ENCODE measurements at places on chromosomes 7 and 10. TPM values are rescaled to one million over a fixed set of nuclear protein-coding genes. Genes with fewer than 3 reads are reported as not detected.

GRCh38 chr10:75779276-75779675 lies 347.9 kb downstream of the LRMDA start:
- H3K27ac ChIP-seq, result no peak overlapping the region
- DNase-seq, result no peak
- H3K27me3 ChIP-seq, result no peaks in the 10 kb centered on the region
- H3K36me3 ChIP-seq, result no peaks in the 10 kb centered on the region
- no peaks in the 10 kb centered on the region for H3K4me1 ChIP-seq

The GDI2 gene
- 299 TPM for total RNA-seq

- H3K36me3 ChIP-seq, result no peaks in the 10 kb centered on the region
- no peaks in the 10 kb centered on the region for H3K4me1 ChIP-seq
- H3K27ac ChIP-seq, result no peak overlapping the region
- DNase-seq, result no peak
Observed at GRCh38 chr7:36600869-36601530, 123.3 kb downstream of the AOAH start.

GRCh38 chr7:6508950-6509349 lies 42.3 kb downstream of the GRID2IP start:
- H3K36me3 ChIP-seq, result no peaks in the 10 kb centered on the region
- peaks cover 6% of the 10 kb centered on the region for H3K4me1 ChIP-seq
- no peak for DNase-seq
- H3K27me3 ChIP-seq, result no peaks in the 10 kb centered on the region
- no peak overlapping the region for H3K27ac ChIP-seq

GRCh38 chr7:126486806-126487205 lies 765.9 kb downstream of the GRM8 start:
- H3K4me1 ChIP-seq, result no peaks in the 10 kb centered on the region
- H3K27me3 ChIP-seq, result no peaks in the 10 kb centered on the region
- H3K36me3 ChIP-seq, result no peaks in the 10 kb centered on the region
- no peak overlapping the region for H3K27ac ChIP-seq
- H3K4me3 ChIP-seq, result no peak overlapping the region
- DNase-seq, result no peak

The SLC26A4 gene
- 0.19 TPM for total RNA-seq

DNA sequence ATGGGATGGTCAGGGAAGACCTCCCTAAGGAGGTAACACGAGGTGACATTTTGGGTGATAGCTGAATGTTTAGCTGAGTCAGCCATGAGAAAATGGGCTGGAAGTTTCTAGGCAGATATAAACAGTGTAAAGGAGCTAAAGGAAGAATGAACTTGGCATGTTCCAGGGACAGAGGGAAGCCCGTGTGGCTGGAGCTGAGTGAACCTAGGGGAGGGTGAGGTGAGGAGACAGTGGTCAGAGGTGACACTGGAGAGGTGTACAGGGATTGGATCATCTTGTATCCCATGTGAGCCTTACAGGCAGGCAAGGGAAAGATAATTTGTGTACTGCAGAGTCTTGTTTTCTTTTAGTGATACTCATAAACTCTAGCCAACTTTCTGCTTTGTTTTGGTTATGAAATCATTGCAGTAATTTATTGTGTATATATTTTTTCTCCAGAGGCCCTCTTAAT lies 1.8 kb downstream of the STARD3NL start:
- no peaks in the 10 kb centered on the region for H3K27me3 ChIP-seq
- H3K4me1 ChIP-seq, result peaks cover 4% of the 10 kb centered on the region
- H3K27ac ChIP-seq, result peak overlapping the region; percentile 47
- H3K36me3 ChIP-seq, result no peaks in the 10 kb centered on the region
- H3K4me3 ChIP-seq, result no peak overlapping the region
- DNase-seq, result no peak

The ZNF239 gene
- 2.8 TPM for total RNA-seq

DNA sequence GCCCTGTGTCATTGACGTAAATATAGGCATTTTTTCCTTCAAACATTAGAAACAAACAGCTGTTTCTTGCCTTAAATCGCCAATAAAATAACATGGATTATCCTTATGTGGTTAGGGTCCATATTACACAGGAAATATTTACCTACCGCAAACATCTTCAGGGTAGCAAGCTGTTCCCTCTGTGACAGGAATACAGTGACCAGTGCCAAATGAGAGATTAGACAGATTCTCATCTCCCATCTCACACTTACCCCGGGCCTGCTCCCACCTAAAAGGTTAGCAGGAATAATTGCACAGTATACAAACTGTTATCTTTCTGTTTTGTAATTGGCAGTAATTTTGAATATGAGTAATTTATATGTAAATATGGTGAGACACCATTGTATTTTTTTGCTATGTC lies 16.5 kb downstream of the MKI67 start:
- H3K27me3 ChIP-seq, result no peaks in the 10 kb centered on the region
- no peak overlapping the region for H3K27ac ChIP-seq
- H3K4me1 ChIP-seq, result no peaks in the 10 kb centered on the region

The CYP2E1 gene
- total RNA-seq, result 26.9 TPM

The FGF8 gene
- total RNA-seq, result not detected

DNA sequence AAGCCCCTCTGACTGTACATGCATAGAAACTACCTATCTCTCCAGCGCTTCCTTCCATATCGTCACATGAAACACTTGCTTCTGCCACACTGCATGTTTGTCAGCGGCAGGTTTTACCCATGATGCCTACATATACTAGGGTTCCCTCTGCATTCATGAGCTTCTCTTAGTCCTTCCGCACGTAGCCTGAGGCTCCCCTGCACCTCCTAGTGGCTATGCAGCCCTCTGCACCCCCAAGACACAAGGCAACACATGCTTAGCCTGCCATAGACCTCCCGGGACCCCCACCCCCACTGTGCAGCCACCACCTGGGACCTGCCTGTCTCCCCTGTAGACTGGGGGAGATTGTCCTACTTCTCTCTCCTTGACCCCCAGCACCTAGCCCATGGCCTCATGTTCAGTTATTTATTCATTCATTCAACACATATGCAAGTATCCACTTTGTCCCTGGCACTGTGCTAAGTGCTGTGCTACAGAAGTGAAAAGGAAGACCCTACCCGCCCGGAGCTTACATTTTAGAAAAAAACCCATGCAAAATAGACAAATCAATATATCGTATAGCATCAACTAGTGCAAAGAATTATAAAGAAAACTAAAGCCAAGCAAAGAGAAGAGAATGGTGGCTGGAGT lies 23.5 kb downstream of the TMEM273 start:
- no peak overlapping the region for H3K4me3 ChIP-seq
- no peak for DNase-seq

- H3K4me3 ChIP-seq, result no peak overlapping the region
- no peak for DNase-seq
- H3K27me3 ChIP-seq, result no peaks in the 10 kb centered on the region
- no peaks in the 10 kb centered on the region for H3K36me3 ChIP-seq
- no peak overlapping the region for H3K27ac ChIP-seq
Observed at GRCh38 chr10:129280908-129281586, 186.0 kb upstream of the MGMT start.

- no peaks in the 10 kb centered on the region for H3K4me1 ChIP-seq
- H3K27me3 ChIP-seq, result no peaks in the 10 kb centered on the region
- H3K4me3 ChIP-seq, result no peak overlapping the region
- H3K27ac ChIP-seq, result no peak overlapping the region
Observed at GRCh38 chr10:18601321-18601720, 50.1 kb downstream of the NSUN6 start.

DNA sequence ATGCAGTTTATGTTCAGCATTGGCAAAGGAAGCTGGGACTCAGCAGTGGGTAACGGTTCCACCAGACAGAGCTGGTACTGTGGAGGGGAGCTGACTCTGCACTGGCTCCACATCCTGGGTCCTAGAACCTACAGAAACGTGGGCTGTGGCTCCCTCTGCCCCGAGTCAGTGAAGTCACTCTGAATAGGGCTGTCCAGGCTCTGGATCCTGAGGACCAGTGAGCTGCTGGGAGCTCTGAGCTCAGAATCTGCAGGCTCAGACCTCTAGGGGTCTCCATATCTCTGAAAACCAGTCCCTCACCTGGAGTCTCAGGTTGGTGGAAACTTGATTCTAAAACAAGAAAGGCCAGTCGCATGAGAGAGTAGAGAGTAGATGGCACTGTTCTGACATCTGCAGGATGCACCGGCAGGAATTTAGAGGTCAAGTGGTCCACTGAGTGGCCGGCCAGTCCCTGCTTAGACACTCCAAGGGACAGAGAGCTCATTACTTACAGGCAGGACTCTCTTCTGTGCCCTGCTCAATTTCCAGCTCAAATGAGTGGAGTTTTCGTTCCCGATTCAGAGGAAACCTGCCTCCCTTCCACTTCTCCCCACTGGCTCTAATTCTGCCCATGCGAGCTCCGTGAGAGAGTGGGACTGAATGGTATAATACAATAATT lies 18.6 kb downstream of the NPFFR1 start:
- no peaks in the 10 kb centered on the region for H3K4me1 ChIP-seq
- DNase-seq, result no peak
- H3K4me3 ChIP-seq, result no peak overlapping the region

The LFNG gene
- total RNA-seq, result 17.2 TPM

GRCh38 chr7:116258734-116259133 lies 48.4 kb downstream of the TES start:
- H3K36me3 ChIP-seq, result peaks cover 9% of the 10 kb centered on the region
- H3K27ac ChIP-seq, result peak overlapping the region; percentile 49
- peaks cover 3% of the 10 kb centered on the region for H3K4me1 ChIP-seq
- no peak overlapping the region for H3K4me3 ChIP-seq
- no peak for DNase-seq

GRCh38 chr7:27117887-27118491 lies 12.6 kb downstream of the HOXA4 start:
- H3K27ac ChIP-seq, result peak overlapping the region; percentile 96
- H3K36me3 ChIP-seq, result no peaks in the 10 kb centered on the region
- peaks cover 34% of the 10 kb centered on the region for H3K4me1 ChIP-seq

The GPRIN2 gene
- 8.3 TPM for total RNA-seq

The PAPOLB gene
- total RNA-seq, result not detected

- no peak for DNase-seq
- no peak overlapping the region for H3K4me3 ChIP-seq
- H3K27me3 ChIP-seq, result no peaks in the 10 kb centered on the region
- no peak overlapping the region for H3K27ac ChIP-seq
- H3K4me1 ChIP-seq, result no peaks in the 10 kb centered on the region
Observed at GRCh38 chr10:5338010-5338409, 26.8 kb upstream of the UCN3 start.

DNA sequence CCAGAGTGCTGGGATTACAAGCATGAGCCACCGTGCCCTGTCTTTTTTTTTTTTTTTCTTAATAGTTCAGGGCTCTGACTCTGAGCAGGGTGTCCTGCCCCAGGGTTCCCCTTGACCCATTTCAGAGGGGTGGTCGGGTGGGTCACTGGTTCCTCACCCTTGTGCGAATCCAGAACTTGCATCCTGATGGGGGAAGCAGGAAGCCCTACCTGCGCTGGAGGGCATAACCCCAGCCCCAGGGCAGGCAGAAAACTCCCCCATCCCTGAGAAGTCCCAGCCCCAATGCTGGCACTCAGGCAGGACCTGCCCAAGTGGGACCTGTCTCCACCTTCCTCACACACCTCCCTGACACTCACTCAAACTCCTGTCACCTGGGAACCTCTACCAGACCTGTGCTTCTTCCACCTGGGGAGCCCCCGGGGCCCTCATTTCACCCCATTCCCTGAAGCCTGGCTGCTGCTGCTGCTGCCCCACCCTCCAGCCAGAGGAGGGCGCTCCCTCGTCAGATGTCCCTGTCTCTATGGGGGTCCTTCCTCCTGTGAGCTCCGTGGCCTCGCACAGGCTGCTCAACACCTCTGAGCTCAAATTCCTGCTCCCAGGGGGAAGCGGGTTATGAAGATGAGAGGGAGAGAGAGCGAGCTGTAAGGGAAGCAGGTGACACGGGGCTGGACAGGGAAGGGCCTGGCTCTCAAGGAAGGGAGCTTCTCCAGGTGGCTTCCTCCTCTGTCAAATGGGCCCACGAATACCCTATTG lies 15.1 kb upstream of the ZNF273 start:
- no peaks in the 10 kb centered on the region for H3K27me3 ChIP-seq
- H3K4me1 ChIP-seq, result peaks cover 37% of the 10 kb centered on the region
- H3K27ac ChIP-seq, result peak overlapping the region; percentile 89
- no peak for DNase-seq
- H3K36me3 ChIP-seq, result peaks cover 18% of the 10 kb centered on the region

The IL6 gene
- total RNA-seq, result 0.95 TPM

DNA sequence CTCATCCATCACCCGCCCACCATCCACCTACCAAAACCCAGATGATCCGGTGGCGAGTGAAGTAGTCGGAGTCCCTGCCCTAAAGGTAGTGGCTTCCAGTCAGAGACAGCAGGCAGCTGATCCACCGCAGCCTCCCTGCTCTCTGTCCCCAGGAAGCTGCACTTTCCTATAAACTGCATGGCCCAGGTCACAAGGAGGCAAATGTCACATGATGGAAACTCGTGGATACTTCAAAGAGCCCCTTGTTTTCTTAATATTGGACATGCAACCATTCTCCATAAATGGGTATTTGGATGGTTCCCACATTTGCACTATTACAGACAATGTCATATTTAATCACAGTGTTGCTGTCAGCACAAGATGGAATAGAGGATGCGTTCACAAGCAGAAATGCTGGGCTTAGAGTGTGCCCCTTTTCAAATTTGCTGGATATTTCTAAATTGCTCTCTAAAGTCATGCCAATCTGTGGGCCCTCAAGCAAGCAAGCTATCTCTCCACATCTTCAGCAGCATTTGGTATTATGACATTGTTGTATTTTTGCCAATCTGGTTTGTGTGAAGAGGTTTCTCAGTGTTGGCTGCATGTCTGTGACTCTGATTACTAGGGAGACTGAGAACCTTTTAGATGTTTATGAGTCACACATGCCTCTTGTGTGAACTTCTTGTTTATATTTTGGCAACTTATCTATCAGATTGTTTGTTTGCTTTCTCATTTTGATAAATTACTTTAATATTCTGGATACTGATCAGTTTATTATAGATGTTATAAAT lies 822.0 kb downstream of the TNS3 start:
- DNase-seq, result no peak
- H3K36me3 ChIP-seq, result no peaks in the 10 kb centered on the region
- H3K4me1 ChIP-seq, result peaks cover 8% of the 10 kb centered on the region

DNA sequence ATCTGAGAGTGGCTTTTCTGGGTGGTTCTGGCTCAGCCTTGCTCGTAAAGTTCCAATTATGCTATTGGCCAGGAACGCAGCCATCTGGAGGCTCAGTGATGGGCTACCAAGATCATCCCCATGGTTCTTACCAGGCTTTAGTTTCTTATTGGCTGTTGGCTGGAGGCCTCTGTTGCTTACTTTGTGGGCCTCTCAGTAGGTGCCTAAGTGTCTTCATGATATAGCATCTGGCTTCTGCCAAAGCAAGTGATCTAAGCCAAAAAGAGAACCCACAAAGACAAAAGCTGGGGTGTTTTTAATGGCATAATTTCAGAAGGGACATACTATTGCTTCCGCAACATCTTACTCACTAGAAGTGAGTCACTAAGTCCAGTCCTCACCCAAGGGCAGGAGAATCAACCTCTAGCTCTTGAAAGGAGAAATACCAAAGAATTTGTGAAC lies 132.0 kb upstream of the MDFIC start:
- no peak overlapping the region for H3K4me3 ChIP-seq
- DNase-seq, result no peak
- no peaks in the 10 kb centered on the region for H3K27me3 ChIP-seq
- no peaks in the 10 kb centered on the region for H3K4me1 ChIP-seq
- H3K27ac ChIP-seq, result no peak overlapping the region

DNA sequence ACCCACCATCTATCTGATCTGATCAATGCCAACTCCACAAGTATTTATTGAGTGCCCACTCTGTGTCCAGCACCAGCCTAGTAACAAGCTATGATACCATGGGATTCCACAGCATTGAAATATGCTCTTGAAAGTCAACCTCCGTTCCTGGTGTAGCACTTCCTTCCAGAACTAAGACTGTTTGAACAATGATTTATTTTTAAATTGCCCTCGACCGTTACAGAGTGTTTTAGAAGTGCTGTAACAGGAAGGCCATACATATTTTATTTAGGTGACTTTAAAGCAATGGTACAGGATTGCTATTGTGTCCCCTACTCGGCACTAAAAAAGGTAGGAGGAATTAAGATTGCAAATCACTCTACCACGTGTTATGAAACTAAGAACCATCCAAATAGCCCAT lies 225.6 kb downstream of the TEX36 start:
- H3K27ac ChIP-seq, result no peak overlapping the region
- H3K36me3 ChIP-seq, result no peaks in the 10 kb centered on the region
- DNase-seq, result no peak
- H3K4me3 ChIP-seq, result no peak overlapping the region
